NCI-H1417 (cell line): ENCODE measurements at places on chromosomes 11 and 22.

DNA sequence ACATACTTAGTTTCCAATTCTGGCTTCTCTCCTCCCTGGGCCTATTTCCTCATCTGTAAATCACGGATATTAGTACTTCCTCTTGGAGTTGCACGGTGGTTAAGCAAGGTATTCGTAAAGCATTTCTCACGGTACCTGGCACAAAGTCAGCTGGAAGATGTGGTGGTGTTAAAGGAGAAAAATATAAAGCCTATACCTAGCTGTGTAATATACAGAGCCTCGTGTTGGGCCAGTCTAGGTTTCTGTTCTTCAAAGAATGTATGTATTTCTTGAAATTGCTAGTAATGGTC is 47.2 kb downstream of the DBX1 start:
- no peak for DNase-seq

DNA sequence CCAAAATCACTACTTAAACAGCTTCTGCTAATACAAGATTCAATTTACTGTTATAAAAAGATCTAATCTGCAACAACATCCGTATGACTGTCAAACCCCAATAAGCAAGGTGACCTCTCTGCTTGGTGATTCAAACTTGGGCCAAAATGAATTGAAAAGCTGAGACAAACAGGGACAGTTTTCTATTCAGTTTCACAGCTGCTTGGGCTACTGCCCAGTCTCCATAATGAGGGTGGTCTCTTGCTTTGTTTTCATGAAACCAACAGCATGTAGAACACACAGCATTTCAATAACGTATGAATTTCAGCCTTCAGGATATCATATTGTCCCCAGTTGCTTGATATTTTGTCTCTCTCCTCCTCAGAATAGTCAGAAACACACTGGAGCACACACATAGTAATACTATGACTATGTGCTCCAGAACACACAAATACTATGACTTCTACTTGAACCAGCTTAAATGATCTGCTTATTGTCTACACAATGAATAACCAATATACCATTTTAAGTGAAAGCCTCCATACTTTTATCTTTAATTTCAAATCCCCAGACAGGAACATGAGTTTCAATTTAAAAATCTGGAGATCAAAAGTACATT is 285.0 kb downstream of the TTC28 start:
- DNase-seq = no peak

DNA sequence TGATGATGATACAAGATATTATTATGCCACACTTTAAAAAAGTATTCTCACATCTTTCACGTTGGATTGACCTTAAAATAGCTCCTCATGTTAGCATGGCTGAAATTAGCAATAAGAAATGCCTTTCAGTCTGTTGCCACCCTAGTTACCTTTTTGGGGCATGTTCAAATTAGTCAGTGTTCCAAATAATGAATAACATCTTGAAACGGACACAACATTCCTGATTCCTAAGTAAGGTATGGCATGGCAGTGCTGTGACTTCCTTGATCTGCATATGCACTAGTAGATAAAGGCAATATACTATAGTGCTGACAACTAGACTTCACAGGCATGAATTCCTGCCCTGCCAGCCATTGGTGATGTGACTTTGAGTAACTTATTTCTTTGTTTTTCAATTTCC is 914.5 kb downstream of the METTL15 start:
- DNase-seq = no peak

- no peak for DNase-seq
Observed at GRCh38 chr11:106311531-106312230, 234.2 kb downstream of the AASDHPPT start.

GRCh38 chr11:92245700-92246271 is 21.2 kb downstream of the FAT3 start:
- no peak for DNase-seq

- DNase-seq = no peak
Observed at GRCh38 chr11:13923182-13923581, 39.3 kb upstream of the SPON1 start.

DNA sequence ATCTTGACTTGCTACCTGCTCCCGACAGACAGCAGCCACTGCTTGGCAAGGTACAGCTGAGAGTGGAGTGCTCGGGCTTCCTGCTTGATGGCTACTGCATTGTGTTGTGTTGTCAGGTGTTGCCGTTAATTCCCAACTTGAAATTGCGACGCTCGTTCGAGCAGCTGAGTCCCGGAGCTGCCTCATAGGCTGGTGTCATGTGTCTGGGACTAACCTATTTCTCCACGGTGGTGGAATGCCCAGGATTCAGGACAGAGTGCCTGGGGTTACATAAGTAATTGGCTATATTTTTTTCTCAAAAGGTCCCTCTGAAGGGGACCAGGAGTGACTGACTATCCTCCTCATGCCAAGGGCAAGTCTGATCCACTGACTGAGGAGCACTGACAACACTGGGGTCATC is 18.5 kb downstream of the COMMD9 start:
- DNase-seq = no peak
